Right lung (tissue), 10 donors: ENCODE measurements at places on chromosomes 16 and 17. TPM values are rescaled to one million over a fixed set of nuclear protein-coding genes. Genes with fewer than 3 reads are reported as not detected.

GRCh38 chr17:65459677-65460347 is 101.6 kb downstream of the AXIN2 start:
- DNase-seq, result no peak

GRCh38 chr16:10943064-10943353 is 741 bp upstream of the DEXI start:
- no peak for DNase-seq

GRCh38 chr16:58709333-58709732 is 24.8 kb upstream of the SLC38A7 start:
- DNase-seq, result no peak

- DNase-seq, result peak; percentile 50
Observed at GRCh38 chr16:77374384-77374783, 60.5 kb downstream of the ADAMTS18 start.

DNA sequence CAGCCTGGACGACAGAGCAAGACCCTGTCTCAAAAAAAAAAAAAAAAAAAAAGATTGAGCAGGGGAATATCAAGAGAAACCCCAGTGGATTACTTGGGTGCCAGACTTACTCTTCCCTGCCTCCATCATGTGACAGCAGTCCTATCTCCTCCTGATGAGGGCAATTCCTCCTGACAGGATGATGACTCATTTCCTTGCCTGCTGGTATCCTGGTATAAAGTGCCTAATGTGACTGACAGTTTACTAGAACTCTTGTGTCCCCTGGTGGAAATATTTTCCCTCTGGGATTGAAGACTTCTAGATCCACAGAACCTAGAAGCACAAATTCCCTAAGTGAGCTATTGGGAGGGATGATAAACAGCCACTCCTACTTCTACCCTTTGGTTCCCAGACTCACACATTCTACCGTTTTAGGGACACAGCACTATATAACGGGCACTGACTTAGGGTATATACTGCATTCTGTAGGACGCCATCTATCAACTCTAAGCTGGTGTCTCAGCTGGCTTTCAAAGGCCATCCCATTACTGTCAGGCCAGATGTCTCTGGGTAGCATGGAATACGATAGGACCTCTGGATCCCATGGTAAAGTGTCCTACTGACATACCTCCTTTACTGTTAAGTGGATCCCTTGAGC is 114.6 kb upstream of the MED13 start:
- DNase-seq, result no peak

GRCh38 chr17:63421681-63422645 is 24.1 kb downstream of the CYB561 start:
- DNase-seq, result no peak

GRCh38 chr16:1450218-1450617 is 5.9 kb upstream of the CCDC154 start:
- DNase-seq, result no peak

DNA sequence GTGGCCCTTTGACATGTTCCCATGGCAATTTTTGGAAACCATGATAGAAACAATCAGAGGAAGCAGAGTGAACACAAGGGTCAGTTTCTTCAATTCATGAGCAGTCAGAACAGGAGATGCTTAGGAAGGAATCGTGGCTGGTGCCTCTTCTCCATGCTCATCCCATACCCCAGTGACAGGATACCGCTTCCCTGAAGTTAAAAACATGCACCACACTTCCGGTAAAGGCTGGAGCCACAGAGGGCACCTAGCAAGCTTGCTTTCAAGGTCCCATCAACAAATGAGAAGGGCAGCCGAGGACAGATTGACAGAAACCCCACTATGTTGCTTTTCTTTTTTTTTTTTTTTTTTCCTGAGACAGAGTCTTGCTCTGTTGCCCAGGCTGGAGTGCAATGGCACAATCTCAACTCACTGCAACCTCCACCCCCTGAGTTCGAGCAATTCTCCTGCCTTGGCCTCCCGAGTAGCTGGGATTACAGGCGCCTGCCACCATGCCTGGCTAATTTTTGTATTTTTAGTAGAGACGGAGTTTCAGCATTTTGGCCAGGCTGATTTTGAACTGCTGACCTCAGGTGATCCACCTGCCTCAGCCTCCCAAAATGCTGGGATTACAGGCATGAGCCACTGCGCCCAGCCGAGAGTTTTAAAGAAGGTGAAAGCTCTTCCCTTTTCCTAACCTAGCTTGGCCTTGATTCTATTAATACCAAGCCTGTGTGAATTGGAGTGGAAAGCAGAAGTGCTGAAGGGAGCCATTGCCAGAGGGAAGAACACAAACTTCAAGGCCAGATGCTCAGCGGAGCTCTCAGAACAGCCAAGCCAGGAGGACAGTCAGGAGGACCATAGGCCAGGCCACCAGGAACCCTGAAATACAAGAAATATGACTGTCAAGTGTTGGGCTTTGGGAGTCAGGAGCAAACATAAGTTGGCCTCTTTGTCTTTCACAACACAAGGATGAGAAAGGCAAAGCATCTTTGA is 16.6 kb downstream of the GP2 start:
- no peak for DNase-seq

DNA sequence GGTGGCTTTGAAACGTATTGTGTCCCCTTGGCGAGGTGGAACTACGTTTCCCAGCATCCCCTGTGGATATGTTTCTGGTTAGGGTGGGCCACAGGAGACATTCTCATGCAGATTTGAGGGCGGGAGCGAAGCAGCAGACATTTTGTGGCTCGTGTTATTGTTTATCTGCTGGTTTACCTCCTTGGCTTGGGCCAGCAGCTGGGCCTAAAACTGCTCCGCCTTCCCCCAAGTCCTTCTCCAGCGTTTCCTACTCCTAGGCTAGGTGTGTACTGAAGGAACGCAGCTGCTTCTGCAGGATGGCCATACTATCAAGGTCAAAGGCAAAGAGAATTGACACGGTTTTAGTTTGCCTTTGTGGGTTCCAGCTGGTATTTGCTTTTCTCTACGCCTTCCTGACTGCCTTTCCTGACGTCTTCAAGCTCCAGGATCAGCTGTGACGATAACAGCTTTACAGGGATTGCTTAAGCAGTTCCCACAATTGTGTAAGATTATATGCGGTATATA is 17.2 kb upstream of the WSB1 start:
- DNase-seq, result peak; percentile 86

DNA sequence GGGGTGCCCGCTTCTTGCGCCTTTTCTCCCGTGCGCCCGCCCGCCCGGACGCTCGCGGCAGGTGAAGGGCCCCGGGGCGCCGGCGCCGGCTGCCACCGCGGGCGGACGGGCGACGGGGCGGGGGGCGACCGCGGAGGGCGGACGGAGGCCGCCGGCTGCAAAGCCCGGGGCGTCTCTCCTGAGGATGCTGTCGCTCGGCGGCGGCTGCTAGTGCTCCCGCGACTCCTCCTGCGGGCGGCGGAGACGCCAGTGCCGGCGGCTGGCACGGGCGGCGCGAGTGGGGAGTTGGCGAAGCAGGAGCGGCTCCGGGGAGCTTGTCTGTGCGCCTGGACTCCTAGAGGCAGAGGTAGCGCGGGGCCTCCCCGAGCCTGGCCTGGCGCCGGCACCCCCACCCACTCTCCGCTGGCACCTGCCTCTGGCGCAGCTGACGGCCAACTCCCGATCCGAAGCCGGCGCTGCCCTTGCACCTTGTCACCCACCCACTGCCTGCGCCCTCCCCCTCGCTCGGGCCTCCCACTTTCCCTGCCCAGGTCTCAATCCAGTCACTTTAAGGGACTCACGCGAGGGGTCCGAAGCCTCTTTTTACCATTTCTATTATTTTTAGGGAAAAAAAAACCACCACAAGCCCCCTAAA is at the start of gene FAM20A:
FAM20A (minus strand) TSS at position 437 of the 634 bp plus-strand sequence. CDS start 701 bp downstream, outside the sequence.
- no peak for DNase-seq

DNA sequence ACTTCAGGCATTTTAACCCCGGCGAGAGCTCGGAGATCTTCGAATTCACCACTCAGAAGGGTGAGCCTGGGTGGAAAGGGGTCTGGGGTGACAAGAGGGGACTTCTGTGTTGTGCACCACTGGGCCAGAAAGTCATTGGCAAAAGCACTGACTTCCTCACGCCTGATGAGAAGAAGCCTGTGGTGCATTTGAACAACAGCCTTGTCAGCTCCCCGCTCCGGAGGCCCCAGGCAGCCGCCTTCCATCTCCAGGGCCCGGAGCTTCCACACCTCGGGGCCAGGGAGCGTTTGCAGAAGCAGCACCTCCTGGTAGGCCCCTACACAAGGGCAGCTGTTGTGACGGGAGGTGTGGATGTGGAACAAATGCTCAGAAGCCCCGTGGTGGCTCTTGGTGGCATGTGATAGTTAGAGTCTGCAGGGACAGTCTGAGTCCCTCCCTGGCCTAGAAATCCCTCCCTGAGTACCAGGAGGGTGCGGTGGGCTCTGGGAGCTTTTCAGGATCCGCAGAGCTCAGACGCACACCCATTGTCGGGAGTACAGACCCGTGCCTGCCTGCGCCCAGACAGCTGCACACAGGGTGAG is 9.7 kb downstream of the CACNG1 start:
- no peak for DNase-seq

DNA sequence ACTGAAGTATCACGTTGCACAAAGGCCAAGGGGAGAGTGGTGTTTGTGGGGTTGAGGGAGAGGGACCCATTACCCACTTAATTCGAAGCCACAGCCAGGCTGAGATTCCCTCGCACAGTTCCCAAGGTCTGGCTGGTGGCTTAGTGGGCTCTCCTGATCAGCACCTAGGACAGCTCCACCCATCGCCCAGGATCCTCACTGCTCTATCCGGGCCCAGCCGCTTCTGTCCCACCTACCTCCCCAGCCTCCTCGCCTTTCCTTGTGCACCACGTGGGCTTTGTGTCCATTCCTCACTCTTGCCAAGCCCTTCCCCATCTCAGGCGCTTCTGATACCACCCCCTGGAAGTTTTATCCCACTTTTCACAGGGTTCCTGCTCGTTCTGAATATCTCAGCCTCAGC is 163.5 kb downstream of the CCT6B start:
- peak; percentile 11 for DNase-seq

- no peak for DNase-seq
Observed at GRCh38 chr16:67311607-67312488, 14.7 kb downstream of the KCTD19 start.

DNA sequence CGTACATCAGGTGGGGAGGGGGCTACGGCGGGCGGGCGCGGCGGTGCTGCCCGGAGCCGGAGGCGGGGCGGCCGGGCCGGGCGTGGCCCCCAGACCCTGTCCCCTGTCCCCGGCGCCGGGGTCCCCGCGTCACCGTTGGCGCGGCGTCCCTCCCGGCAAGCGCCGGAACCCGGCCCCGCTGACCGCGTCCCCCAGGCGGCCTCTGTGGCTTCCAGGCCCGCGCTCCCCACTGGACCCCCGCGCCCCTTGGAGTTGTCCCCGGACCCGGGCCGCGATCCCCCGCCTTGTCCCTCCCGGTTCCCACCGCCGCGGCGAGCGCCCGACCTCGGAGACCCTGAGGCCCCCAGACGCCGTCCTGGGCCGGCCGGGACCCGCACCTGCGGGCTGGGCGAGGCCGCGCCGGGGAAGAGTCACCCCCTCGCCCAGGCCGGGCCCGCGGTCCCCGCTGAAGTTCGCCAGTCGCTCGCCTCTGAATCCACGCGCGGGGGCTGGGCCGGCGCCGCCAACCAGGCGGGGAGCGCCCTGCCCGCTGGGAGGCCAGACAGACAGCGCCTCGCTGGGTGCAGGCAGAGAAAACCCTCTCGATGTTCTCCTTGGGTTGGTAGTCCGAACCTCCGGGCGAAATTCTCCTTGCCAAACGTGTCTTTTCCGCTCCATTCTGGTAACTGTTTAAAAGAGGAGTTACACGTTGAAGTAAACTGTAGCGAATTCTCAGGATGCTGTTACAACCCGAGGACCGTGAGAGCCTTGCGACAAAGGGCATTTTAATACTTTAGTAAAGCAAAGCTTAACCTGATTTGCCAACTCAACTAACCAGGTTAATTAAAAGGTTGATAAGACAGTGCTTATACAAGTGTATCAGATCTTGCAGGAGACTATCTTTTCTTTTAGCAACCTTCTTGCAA is 761 bp downstream of the GAN start:
- DNase-seq, result peak; percentile 31

DNA sequence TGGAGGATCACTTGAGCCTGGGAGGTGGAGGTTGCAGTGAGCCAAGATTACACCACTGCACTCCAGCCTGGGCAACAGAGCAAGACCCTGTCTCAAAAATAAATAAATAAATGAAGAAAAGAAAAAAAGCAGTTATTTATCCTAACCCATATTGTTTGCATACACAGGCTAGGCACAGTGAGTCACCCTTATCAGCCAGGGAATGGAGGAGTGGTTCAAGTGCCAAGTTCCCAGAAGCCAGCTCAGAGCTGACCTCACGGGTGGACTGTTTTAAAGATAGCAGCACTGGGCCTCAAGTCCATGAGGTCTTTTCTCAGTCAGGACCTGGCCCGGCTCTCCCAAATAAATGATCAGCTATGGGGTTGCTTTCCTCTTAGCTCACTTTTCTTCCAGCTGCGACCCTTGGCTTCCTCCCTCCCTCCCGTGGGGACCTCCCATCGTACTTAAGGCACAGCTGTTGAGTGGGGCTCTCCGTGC is 22.6 kb upstream of the MGAT5B start:
- DNase-seq, result no peak

GRCh38 chr17:58337600-58338453 is 9.2 kb upstream of the TSPOAP1 start:
- DNase-seq, result peak; percentile 69

DNA sequence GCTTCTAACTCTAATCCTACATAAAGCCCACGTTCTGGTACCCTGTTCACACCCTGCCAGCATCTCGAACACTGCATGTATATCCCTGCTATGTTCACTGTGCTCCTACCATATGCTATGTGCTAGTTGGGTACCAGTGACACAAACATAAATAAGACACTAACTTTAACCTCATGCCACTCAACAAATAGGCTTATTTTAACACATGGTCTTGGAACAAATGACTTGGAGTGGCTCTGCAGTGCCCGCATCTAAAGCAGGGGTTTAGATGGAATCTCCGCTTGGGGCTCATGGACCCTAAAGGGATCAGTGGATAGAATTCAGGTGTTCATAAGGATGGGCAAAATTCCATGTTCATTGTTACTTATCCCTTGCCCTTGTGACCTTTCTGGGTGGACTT is 175.7 kb upstream of the ZKSCAN2 start:
- DNase-seq, result no peak

DNA sequence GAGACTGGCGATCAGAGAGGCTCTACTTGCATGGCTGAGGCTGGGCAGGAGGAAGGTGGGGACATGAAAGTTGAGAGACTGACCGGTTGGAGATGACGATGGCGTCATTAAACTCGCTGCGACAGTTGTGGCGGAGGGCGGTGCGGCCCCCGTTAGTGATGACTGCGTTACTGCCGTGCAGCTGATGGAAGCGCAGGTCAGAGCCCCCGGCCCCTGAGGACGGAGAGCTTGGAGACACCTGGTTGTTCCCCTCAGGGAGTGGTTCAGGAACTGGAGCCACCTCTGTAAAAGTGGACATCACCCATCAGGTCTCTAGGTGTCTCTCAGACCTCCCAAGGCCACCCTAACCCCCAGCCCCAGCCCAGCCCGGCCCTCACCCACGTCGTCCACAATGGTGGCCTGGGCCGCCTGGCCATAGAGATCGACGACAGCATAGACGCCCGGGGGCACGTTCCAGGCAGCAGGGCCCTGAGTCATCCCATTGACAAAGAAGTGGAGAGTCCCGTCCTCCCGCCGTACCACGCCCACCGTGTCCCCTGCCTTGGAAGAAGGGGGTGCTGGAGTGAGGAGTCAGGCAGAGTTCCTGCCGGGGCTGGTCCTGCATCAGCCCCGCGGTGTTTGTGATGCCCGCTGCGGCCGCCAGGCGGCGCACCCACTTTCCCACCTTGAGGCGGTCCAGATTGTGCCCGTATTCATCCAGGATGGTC is 5.3 kb downstream of the NEURL4 start:
- DNase-seq, result no peak

Gene SBK1
- 18.4 TPM for polyA plus RNA-seq

Gene MYOCD
- 9.9 TPM for polyA plus RNA-seq

Gene SPATA22
- polyA plus RNA-seq, result not detected

Gene PIPOX
- polyA plus RNA-seq, result 2.1 TPM

Gene PRPF8
- polyA plus RNA-seq, result 317 TPM

Gene PTGES3L
- polyA plus RNA-seq, result 1.8 TPM

Gene LRRC36
- 55.0 TPM for polyA plus RNA-seq

Gene TRPV3
- polyA plus RNA-seq, result 4.0 TPM

Gene MT1H
- polyA plus RNA-seq, result not detected
